ENCODE measurements at places on chromosomes 12 and 14.

GRCh38 chr12:48800971-48801370 lies 12.1 kb upstream of the ADCY6 start:
- DNase-seq = no peak

DNA sequence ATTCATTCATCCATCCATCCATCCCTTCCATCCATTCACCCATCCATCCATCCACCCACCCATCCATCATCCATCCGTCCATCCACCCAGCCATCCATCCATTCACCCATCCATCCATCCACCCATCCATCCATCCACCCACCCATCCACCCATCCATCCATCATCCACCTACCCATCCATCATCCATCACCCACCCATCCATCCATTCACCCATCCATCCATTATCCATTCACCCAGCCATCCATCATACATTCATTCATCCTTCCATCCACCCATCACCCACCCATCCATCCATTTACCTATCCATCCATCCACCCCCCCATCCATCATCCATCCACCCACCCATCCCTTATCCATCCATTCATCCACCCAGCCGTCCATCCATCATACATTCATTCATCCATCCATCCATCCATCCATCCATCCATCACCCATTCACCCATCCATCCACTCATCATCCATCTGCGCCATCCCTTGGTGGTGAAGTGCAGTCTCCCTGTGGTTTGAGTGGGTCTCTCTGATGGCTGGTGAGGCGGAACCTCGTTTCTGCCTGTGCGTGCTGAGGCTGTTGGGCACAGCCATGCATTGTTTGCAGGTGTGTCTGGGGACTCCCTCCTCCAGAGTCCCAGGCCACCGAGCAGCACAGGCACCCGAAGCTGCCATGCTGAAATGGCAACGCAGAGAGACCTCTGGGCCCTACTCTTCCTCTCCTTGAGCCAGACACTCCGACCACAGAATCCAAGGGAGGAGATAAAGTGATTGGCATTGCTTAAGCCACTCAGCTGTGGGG lies 22.7 kb downstream of the NOC4L start:
- no peak for DNase-seq

DNA sequence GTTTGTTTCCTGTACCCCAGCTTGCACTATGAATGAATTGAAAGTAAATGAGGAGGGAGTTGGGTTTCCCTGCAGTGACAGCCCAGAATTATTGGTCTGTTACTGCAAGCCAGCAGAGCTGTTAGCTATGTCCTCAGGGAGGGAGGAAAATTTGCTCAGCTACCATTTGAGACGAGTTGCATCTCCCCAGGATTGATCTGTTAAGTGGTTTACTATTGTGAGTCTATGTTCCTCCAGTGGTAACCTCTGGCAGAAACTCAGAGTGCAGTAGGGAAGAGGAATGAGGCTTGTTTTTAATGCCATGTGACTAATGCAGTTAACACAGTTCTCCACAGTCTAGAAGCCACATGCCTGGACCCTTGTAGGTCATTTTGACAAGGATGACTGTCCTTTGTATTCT lies 173.9 kb downstream of the SLC15A4 start:
- no peak for DNase-seq

DNA sequence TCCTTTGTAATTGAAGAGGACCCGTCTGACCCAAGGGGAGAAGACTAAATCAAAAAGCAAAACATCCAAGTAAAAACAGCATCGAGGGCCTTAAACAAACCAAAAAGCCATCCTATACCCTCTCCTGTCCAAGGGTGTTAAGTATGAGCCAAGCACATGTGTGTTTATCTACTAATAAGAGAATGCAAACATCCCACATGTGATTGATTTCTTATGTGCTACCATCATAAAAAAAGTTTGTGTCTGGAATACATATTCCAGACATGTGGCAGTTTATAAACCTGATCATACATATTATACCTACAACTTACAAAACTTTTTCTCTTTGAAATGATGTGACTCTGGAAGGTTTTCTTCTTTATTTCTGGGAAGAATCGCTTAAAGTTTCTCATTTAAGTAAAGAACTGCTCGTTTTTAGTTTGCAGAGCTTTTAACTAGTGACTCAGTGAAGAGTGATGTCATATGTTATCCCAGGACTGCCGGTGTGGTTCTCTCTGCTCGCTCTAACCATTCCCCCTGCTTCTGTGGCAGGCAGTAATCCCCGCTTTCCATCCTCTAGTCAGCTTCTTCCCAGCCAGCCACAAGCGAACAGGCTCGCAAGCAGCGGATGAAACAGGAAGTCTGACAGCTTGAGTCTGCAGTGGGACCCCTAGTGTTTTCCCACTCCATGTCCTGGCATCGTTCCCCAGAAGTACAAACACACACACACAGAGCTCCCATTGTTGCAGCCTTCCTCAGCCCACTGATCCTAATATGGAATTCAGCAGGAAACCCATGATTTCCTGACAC lies 431 bp upstream of the RHOJ start:
- no peak for DNase-seq

DNA sequence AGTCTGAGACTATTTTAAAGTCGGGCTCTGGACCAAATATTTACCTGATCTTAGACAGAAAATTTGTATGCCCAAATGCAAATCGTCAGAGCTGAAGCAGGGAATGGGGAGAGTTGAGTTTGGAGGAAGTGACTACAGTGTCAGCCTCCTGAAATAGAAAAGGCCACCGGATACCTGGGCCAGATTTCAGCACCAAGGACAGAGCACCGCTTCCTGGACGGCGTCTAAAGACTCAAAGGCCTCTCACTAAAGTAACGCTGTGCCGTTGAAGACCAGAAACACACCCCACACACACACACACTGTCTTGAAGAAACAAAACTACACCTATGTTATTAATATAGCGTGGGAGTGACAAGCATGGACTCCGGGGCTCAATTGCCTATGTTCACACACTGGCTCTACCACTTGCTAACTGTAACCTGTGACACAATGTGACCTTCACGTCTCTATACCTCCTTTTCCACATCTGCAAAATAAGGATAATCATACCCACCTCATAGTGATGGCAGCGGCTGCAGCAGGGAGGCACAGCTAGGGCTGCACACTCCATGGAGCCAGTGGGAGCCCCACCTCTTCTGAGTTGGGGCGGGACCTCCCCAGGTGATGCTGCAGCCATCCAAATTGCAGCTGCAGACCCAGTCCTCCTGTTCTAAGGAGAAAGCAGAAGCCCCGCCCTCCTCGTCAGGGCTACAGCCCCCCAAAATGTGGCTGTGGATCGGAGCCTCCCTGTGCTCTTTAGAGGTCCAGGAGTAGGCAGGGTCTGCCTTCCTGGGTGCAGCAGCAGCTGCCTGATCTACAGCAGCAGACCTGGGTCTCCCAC lies 35.6 kb downstream of the KRT76 start:
- peak; percentile 21 for DNase-seq
